ENCODE measurements at places on chromosomes 11 and 22.
A peak's percentile ranks its signal among the peaks of the same experiment; 100 is the strongest.

- no peak for DNase-seq
Observed at GRCh38 chr11:96841792-96842191, 452.0 kb downstream of the JRKL start.

GRCh38 chr11:255816-256215, 19.0 kb downstream of the PSMD13 start:
- no peak for DNase-seq

DNA sequence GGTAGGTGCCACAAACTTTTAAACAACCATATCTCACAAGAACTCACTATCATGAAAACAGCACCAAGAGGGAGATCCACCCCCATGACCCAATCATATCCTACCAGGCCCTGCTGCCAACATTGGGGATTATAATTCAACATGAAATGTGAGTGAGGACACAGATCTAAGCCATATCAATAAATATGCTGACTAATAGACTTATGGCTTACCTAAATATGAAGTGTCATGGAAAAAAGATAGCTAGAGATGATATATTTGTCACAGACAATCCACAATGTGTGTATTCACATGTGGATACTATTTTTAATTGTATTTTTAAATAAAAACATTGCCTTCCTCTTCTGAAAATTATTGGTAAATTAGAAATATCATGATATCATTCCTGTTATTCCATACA, 38.2 kb upstream of the RAB38 start:
- DNase-seq: no peak

DNA sequence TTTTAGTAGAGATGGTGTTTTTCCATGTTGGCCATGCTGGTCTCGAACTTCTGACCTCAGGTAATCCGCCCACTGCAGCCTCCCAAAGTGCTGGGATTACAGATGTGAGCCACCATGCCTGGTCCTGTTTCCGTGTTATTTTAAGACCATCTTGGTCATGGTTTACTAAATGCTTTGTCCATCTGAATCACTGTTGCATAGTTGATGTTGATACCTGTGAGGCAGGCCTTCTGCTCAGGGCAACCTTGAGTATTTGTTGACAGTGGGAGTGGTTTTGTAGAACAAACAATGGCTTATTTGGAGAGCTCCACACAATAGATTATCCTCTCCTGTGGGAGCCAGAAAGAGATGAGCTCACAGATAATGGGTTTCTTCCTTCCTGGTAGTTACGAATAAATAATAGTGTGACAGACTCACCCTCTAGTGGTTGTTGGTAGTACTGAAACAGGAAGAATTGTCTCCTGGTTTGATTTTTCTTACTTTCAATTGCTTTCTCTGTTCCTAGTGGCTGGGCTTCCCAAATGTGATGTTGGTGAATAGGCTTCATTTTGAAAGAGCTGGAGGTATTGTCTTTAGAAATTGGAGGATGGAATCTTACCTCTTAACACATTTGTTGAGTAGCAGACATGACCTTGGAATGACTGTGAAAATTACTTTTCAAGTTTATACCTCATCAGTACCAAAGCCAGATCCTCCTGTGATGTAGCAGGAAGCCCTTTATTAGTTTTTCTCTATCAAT, 39.0 kb downstream of the CTNND1 start:
- DNase-seq: peak; percentile 86

GRCh38 chr22:33932997-33933396, 12.7 kb upstream of the LARGE1 start:
- DNase-seq: no peak

DNA sequence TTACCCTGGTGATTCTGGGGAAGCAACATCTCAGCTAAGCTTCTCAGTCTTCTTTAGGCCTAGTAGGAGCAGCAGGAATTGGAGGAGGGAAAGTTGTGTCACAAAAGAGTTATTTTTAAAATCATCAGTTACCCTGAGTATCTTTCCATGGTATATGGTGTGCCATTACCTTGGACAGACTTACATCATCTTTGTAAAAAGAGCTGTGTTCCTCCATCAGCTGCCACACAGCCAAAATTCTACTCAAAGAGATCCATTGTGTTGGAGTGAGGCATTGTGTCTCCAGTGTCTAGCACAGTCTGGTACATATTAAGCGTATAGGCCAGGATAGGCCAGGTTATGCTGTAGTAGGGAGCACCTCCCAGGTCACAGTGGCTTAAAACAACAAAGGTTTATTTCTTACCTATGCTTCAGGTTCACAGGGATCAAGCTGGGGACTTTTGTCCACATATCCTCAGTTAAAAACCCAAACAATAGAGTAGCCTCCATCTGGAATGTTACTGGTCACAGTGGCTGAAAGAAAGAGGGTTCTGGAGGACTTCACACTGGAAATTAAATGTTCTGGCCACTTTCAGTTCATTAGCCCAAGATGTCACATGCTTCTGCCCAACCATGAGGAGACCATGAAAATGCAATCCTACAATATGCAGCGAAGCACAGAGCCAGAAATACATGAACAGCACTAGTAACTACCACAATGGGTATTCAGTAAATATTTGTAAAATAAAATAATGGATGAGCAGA, 9.9 kb upstream of the TMPRSS5 start:
- DNase-seq: no peak

GRCh38 chr11:94731880-94732601, 36.1 kb upstream of the AMOTL1 start:
- DNase-seq: peak; percentile 93

DNA sequence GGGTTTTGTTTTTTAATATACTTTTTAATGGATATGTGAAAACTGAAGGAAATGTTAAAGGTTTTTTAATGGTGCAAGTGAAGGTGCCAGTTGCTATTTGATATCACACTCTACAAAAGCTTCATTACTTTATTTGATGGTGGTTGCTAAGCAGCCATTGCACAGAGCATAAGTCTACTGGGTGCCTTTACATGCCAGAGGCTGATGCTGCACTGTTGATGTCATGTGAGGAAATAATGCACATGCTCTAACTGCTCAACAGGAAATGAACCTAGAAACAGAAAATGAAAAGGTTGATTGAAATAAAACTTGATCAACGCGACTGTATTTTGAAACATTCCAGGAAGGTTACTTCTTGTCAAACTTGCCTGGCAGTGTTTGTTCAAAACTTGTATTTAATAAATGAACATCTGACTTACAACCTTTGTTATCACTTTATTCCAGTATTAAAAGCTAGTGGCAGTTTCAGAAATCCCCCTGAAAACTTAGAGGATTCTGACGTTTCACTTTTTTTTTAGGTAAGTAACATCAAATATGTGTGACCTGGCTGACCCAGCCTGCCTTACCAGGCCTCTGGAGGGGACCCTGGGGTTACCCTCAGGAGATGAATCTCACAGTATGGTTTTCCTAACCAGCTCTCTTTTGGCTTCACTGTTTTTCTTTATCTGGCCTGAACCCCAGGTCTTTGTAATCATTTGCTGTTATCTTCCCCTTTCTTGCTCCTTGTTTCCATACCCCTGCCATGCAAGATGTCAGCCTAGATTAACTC, 2.4 kb upstream of the ATP5MG start:
- DNase-seq: no peak

- peak; percentile 80 for DNase-seq
Observed at GRCh38 chr11:33970984-33971466, 79.1 kb upstream of the LMO2 start.

DNA sequence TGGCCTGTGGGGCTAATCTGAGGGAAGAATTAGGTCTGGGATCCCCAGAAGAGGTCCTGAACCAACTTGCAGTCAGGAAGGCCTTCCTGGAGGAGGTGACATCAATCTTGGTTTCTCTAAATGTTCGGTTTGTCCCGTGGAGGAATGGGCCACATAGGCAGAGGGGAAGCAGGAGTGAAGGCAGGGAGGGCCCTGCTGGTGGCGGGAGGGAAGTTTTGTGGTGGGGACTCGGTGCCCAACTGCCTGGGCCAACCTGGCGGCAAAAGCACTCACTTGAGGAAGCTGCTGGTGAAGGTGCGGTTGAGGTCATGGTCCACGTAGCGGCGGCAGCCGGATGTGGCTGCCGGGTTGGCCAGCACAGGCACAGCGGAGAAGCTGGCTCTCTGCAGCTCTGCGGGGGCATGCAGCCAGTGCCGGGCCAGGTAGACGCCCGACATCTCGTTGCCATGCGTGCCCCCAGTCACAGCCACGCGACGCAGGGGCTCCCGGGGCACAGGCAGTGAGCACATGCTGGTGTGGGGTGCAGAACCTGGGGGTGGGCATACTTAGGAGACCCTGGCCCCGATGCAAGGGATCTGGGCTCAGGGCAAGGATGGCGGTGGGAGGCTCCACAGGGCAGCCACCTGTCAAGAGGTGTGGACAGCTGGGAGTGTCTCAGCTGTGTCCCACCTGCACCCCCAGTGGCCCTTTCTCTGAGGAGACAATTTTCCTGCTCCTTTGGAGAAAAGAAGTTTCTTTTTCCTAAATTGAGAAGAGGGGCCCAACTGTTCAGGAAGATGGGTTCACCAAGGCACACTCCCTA, 3.8 kb downstream of the ACY3 start:
- no peak for DNase-seq

DNA sequence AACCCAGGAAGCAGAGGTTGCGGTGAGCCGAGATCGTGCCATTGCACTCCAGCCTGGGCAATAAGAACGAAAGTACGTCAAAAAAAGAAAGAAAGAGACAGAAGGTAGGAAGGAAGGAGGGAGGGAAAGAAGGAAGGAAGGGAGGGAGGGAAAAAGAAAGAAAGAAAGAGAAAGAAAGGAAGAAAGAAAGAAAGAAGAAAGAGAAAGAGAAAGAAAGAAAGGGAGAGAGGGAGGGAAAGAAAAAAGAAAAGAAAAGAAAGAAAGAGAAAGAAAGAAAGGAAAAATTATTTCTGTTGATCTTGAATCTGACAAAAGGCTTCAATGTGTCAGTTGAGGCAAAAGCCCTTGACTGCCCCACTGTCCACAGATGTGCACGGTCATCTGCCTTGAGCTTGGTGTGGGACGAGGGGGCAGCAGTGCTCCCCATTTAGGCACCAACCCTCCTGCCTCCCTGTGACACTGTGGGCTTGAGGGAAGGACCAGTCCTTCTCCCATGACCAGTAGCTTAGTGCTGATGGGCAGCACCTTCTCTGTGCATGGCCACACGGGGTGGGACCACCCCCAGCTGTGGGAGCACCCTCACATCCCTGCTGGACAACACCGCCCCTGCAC, 24.4 kb downstream of the KCTD17 start:
- no peak for DNase-seq

DNA sequence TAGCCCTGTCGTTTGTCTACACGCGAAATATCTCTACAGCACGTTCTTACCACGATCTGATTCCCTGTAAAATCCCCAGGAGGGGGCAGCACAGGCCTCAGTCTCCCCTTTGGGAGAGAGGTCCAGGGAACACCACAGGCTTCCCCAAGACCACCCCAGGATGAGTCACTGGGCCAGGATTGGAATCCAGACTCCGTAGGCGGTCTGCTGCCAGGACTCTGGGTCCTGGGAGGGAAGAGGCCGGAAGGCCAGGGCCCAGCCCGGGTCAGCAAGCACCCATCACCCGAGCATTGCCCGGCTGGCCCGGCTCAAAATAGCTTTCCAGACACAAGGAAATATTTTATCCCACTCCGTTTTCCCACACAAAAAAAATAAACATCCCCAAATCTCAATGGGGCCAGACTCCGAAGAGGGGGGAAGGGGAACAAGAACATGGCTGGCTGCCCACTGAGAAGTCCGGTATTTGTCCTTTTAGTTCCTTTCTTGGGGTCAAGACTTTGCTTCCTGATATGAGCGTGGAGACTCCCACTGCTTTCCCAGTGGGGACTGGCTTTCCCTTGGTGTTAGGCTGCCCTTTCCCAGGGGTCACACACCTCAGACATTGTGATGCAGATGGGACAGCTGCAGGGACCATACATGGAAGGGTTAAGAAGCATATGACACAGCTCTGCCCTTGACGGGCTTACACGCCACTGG, 91.3 kb downstream of the LRRC32 start:
- DNase-seq: no peak

- DNase-seq: no peak
Observed at GRCh38 chr11:4484310-4484709, 1.9 kb downstream of the OR52K1 start.

DNA sequence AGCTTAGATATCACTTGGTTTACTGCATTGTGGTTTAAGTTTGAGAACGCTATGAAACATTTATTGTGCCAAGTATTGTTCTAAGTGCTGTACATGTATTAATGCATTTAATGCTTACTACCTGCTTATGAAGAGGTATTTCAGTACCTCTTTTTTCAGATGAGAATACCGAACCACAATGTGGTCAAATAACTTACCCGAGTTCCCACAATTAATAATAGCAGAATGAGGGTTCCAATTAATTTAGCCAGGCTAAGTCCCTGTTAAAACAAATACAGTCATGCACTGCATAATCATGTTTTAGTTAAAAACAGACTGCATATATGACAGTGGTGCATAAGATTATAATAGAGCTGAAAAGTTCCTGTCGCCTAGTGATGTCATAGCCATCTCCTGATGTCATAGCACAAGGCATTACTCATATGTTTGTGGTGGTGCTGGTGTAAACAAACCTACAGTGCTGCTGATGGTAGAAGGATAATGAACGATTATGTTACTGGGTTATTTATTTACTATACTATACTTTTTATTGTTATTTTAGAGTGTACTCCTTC, 4.3 kb downstream of the ZC3H12C start:
- DNase-seq: no peak

- no peak for DNase-seq
Observed at GRCh38 chr22:49466878-49467595, 360.6 kb downstream of the BRD1 start.

DNA sequence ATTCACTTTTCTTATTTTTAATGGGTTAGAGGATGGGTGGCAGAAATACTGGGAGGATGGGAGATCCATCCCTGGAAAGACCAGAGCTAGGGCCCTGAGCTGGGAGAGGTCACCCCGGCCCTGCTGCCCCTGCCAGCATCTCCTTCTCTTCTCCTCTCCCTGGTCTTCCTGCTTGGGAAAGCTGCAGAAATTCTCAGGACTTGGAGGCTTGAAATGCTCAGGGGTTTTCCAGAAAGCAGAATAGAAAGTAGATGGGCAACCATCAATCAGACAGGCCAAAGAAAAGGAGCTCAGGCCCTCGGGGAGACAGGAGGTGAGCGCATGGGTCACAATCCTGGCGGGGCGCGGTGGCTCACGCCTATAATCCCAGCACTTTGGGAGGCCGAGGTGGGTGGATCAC, 1.5 kb downstream of the APOBEC3H start:
- DNase-seq: no peak

GRCh38 chr11:73325036-73325981, 17.2 kb downstream of the ARHGEF17 start:
- peak; percentile 65 for DNase-seq

- DNase-seq: no peak
Observed at GRCh38 chr22:25199731-25200520, at the start of gene CRYBB3. TSS of gene CRYBB3 (plus strand) at chr22:25199858. CDS start at chr22:25201397, 1,539 bp downstream.

GRCh38 chr22:48639896-48640748, 1187.6 kb downstream of the BRD1 start:
- DNase-seq: no peak

- DNase-seq: no peak
Observed at GRCh38 chr11:125083312-125084056, 20.4 kb downstream of the SLC37A2 start.

Measured in AG08395 (cell line).